GM23248 (cell line): ENCODE measurements at places on chromosomes 6 and 20. TPM values are rescaled to one million over a fixed set of nuclear protein-coding genes. Genes with fewer than 3 reads are reported as not detected.
A peak's percentile ranks its signal among the peaks of the same experiment; 100 is the strongest.

DNA sequence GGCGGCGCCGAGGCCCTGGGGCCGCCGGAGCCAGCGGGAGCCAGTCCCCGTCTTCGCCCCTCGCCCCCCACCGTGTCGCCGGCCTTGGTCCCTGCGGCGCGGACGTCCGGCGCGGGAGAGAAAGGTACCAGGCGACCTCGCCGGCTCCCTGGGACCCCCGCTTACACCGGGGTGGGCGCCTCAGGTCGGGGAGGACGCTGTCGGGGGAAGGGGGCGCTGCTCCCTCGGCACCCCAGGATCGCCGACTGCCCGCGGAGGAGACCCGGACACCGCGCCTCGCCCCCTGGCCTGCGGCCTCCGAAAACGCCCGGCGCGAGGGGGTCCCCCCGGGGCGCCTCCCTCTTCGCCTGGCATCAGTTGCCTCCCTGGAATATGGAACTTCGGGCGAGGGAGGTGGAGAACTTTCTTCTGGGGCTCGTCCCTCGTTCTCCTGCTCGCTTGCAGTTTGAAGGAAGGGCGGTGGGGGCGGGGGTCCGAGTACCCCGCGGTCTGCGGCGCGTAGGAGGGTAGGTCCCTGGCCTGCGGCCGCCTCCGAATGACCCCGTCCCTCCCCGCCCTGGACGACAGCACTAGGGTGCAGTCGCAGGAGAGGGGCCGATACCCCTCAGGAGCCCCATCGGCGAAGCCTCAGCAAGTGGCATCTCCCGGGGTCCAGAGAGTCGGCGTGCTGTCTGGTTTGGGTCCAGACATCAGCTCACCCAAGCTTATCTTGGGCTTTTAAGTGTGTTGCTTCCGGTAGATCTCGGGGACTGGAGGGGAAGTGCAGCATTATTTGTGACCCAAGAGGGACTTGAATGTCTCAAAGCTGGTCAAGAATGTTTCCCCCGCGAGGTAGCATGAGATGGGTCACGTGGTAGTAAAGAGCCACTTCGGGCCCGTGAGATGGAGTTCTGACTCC is 549 bp downstream of the ANKRD6 start:
- peak; percentile 20 for DNase-seq

MEI4 gene
- 0.04 and 0.08 TPM in 2 replicates for polyA plus RNA-seq

NFKBIE gene
- 3.5 and 4.5 TPM in 2 replicates for polyA plus RNA-seq

DNA sequence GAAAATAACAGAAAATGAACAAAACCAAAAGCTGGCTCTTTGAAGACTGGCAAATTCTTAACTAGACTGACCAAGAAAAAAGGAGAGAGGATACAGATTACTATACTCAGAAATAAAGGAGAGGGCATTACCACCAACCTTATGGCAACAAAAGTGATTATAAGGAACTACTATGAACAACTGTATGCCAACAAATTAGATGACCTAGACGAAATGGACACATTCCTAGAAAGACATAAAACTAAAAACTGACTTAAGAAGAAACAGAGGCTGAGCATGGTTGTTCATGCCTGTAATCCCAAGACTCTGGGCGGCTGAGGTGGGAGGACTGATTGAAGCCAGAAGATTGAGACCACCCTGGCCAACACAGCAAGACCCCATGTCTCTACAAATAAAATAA is 33.5 kb downstream of the TRPC4AP start:
- no peak for DNase-seq

GRCh38 chr20:49185071-49185761 is 2.9 kb downstream of the STAU1 start:
- no peak for DNase-seq

- no peak for DNase-seq
Measured at GRCh38 chr6:163709693-163710092, 295.2 kb downstream of the QKI start.

- DNase-seq = no peak
Measured at GRCh38 chr20:21273755-21274386, 29.3 kb upstream of the XRN2 start.

GRCh38 chr6:3467996-3468395 is 11.1 kb upstream of the SLC22A23 start:
- no peak for DNase-seq

GRCh38 chr6:42302411-42302810 is 84.8 kb upstream of the MRPS10 start:
- DNase-seq = no peak

HLA-DQB1 gene
- not detected in 2 replicates for polyA plus RNA-seq

- DNase-seq = no peak
Measured at GRCh38 chr20:58709703-58710039, 17.1 kb downstream of the NPEPL1 start.

DNA sequence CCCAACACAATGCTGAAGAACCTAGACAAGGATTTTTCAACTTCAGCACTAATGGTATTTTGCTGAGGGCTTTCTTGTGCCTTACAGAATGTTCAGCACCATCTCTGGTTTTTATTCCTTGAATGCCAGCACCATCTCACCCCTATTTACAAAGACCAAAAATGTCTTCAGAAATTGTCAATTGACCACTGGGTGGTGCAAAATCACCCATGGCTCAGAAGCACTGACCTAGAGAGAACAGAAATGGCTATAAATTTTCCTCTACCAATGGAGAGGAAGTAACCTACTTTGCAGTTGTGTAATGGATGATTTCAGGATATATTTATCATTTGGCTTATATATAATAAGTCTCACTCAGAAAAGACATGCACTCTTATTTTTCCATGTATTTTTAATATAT is 431.0 kb upstream of the IRAK1BP1 start:
- peak; percentile 54 for DNase-seq

DNA sequence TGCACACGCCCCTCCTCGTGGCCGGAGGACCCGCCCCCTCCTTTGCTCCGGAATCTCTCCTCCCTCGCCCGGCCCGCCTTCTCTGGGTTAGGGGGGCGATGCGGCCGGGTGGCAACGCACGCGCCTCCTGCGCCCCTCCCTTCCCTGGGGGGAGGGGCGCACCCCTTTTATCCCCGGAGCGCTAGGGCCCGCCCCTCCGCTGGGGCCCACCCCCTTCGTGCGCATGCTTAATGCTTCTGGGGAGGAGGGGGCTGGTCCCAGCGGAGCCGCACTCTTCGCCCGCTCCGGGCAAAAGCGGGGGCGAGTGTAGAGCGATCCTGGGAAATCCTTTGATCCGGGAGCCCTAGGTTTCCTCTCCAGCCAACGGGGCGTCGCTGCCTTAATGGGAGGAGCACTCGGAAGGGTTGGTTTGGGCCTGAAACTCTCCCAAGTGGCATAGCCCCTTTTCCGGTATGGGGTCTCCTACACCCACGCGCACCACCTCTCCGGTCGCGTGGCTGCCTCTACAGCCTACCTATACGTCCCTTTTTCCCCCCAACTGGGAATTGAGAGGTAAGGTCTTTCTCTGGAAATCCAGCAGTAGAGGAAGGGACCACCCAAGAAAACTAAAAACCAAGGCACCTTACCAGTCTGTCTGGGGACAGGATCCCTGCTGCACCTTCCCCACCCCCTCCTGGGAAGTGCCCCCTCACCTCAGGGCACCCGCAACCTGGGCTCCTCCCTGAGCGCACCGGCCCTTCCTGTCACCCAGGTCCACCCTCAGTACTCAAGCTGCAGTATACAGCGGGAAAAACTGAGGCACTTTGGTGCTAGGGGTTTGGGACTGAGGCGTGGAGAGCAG is 2.1 kb downstream of the SOX12 start:
- DNase-seq = peak; percentile 94
